ENCODE measurements at places on chromosomes 6 and 20. TPM values are rescaled to one million over a fixed set of nuclear protein-coding genes. Genes with fewer than 3 reads are reported as not detected.

Gene OTOR
- total RNA-seq: not detected

Gene APOBEC2
- total RNA-seq: not detected

Gene ZSCAN12
- 5.3 TPM for total RNA-seq

Gene FOXO3
- 17.4 TPM for total RNA-seq

Gene EEF1A2
- 27.1 TPM for total RNA-seq
